ENCODE measurements at places on chromosomes 5 and 9.

DNA sequence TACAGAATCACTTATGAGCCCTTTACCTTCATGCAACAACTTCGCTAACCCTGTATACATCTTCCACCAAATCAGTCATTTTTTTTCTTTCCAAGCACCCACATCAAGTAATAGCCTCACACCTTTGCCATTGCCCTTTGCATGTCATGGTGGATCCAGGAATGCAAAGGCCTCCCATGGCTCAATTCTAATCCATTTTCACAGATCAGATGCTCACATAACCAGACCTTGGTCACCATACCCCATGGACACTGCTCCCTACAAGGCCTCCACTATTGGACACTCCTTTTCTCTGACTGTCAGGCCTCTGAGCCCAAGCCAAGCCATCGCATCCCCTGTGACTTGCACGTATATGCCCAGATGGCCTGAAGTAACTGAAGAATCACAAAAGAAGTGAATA is 179.5 kb downstream of the RASEF start:
- DNase-seq: no peak

- DNase-seq: peak; percentile 50
Observed at GRCh38 chr9:71793386-71794105, 25.2 kb upstream of the CEMIP2 start.

DNA sequence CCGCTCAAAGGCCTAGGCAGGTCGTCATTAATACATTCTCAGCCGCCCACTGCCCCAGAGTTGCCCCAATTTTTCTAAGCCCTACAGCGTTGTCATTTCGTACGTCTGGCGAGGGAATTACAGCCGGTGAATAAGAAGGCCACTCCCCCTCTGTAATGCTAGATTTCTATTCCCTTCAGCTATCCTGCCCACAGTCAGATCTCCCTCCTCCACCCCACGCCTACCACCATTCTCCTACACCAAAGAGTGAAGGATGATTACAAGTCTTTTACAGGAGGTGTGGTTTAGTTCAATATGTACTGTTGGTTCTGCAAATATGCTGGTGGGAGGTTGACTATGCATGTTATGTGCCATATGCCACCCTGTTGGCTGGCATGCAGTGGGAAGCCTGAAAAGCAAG is 83.7 kb upstream of the SMIM15 start:
- DNase-seq: no peak

- DNase-seq: peak; percentile 21
Observed at GRCh38 chr9:36987891-36988290, 46.2 kb downstream of the PAX5 start.

GRCh38 chr9:26262421-26263107 is 584.3 kb upstream of the TUSC1 start:
- peak; percentile 61 for DNase-seq

GRCh38 chr5:142428773-142429473 is 104.1 kb upstream of the SPRY4 start:
- no peak for DNase-seq

DNA sequence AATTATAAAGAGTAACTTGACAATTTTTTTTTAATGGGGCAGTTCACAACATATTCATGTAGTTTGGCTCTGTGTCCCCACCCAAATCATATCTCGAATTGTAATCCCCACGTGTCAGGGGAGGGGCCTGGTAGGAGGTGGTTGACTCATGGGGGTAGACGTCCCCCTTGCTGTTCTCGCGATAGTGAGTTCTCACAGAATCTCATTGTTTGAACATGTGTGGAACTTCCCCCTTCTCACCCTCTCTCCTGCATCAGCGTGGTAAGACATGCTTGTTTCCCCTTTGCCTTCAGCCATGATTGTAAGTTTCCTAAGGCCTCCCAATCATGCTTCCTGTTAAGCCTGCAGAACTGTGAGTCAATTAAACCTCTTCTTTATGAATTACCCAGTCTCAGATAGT is 40.7 kb downstream of the FBXW11 start:
- no peak for DNase-seq

- DNase-seq: no peak
Observed at GRCh38 chr9:127167560-127168326, 45.3 kb upstream of the ANGPTL2 start.

DNA sequence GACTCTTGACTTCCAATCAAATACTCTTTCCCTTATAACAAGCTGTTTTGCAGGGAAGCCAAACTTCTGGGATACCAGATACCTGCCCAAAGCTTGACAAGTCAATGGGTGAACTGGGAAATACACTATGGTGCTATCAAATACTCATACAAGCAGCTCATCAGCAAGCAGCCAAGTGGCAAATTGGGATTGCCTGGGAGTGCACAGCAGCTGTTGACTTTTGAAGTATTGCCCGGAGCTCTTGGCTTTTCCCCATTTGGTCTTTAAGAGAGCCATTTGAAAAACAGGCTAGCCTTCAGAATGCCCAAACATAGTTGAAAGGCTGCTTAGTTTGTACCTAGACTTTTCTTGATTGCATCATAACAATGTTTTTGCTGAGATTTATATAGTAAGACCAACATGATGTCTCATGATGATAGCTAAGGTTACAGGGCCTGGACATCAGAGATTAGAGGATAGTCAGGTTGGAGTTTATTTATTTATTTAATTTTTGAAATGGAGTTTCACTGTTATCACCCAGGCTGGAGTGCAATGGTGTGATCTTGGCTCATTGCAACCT is 210.1 kb upstream of the ZNF608 start:
- no peak for DNase-seq

GRCh38 chr5:165083394-165083793 is 1578.0 kb downstream of the MAT2B start:
- no peak for DNase-seq

GRCh38 chr9:5095795-5096194 is 89.6 kb downstream of the INSL6 start:
- no peak for DNase-seq

GRCh38 chr9:136835932-136836904 is 6.1 kb upstream of the AJM1 start:
- no peak for DNase-seq

GRCh38 chr5:67476531-67476930 is 279.9 kb upstream of the CD180 start:
- no peak for DNase-seq
